Cortex of kidney (tissue), 1 donor: ENCODE measurements at places on chromosomes 5 and 9.

- DNase-seq = no peak
Measured at GRCh38 chr5:64147849-64148441, 17.7 kb upstream of the RNF180 start.

GRCh38 chr9:98078895-98079294 lies 22.4 kb downstream of the NANS start:
- DNase-seq = no peak

DNA sequence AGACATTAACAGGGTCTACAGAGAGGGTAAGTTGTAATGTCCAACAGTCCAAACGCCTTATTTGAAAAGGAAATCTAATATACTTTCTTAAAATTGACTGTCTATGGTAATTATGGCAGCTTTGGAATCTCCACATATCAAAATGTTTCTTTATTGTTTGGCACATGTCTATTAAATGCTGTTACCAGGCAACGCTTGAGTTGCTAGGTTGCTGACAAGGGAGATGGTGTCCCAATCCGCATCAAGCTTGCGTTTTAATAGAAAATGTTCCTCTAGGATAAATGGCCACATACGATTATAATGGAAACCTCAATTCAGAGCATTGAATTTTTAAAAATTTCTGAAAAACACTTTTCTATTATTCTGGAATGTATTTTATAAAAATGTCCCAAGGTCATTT lies 9.2 kb downstream of the ANXA1 start:
- DNase-seq = no peak

- DNase-seq = no peak
Measured at GRCh38 chr5:169430671-169431070, 129.7 kb upstream of the SLIT3 start.
